ENCODE measurements at places on chromosomes 12 and 14.

DNA sequence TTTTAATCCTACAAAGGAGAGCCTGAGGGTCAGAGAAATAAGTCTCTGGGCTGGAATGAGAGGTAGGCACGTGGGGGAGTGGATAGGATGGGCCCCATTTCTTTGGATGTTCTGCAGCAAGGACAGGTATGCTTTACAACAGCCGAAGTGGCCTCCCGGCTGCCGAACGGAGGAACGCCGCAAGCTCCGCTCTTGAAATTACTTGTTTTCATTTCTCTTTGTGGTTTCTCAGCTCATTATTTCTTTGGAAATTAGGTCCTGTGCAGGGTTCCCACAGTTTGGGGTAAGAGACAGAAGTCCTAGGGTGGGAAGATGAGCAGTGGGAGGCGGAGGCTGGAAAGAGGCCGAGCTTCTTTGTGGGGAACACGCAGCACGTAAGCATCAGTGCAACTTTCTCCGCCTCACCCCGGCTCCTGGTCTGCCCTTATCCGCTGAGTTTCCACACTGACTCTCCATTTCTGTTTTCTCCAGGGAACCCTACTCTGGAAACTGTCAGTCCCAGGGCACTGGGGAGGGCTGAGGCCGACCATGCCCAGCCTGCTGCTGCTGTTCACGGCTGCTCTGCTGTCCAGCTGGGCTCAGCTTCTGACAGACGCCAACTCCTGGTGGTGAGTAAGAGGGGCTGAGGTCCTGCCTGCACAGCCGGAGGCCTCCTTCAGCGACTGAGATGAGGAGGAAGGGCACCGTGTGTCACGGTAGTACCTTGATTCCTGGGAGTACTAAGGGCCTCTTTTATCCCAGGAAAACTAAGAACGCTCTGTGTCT is 2.0 kb downstream of the WNT5B start:
- DNase-seq, result no peak

- no peak for DNase-seq
These were observed 29.0 kb upstream of the MED13L start for GRCh38 chr12:116306506-116306905.

DNA sequence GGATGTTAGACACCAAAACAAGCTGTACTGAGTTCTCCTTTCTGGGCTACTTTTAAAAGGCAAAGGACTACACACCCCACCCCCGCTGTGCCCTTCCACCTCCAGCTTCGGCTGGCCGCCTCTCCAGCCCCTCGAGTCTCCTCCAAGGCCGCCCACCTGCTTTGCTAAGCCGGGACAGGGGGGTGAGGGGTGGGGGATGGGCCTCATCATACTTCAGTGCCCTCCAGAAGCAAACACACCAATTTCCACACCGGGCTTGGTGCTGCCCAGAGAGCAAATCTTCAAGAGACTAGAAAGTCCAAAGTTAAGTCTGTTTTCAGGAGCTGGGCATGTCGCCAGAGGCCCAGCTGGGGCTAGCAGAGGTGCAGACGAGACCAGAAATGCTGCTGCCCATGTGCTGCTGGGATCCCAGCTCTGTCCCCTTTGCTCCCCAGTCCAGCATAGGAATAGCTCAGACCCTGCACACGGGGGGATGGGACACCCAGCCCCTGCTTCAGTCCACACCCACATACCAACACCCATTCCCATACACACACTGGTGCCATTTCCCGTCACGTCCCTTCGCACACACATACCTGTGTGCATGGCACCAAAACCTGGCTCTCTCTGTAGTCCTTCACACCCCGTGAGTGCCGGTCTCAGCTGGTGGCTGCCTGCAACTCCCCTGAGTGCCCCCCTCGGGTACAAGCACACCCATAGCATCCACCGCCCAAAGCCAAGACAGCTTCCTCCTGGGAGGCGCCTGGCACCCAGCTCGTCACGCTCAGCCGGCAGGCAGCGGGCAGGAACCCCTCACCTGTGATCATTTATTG is 1.0 kb downstream of the SLC6A12 start:
- no peak for DNase-seq

DNA sequence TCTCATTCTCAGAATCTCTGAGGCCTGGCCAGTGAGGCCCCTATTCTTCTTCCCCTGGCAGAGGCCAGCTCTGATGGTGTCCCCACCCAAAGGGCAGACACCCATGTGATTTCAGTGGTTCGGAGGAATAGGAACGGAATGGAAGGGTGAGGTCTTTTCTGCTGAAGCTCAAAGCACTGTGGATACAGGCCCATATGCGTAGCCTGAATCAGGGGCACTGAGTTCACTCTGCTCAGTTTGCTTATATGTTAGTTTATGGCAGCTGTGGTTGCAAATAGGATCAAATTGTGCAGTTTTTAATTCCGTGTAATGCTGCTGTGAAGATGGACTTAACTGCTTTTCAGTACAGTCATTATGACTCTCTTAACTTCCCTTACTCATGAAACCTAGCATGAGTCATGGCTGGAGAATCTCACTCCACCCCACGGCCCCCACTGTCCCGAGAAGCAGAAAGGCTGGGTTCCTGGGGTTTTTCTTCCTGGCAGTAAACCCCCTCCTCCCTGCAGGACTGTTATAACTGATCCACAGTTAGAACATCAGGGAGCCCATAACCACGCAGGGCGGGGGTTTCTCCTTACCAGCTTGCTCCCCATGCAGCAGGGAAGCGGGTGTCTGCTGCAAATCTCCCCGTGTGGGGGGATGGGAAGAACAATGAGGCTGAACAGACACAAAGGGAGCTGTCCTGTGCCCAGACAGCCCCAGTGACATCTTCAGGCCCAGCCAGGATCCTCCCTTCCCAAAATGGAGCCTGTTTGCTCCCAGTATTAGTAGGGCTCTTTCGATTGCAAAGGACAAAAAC is 122.7 kb downstream of the SLC38A6 start:
- DNase-seq, result no peak

DNA sequence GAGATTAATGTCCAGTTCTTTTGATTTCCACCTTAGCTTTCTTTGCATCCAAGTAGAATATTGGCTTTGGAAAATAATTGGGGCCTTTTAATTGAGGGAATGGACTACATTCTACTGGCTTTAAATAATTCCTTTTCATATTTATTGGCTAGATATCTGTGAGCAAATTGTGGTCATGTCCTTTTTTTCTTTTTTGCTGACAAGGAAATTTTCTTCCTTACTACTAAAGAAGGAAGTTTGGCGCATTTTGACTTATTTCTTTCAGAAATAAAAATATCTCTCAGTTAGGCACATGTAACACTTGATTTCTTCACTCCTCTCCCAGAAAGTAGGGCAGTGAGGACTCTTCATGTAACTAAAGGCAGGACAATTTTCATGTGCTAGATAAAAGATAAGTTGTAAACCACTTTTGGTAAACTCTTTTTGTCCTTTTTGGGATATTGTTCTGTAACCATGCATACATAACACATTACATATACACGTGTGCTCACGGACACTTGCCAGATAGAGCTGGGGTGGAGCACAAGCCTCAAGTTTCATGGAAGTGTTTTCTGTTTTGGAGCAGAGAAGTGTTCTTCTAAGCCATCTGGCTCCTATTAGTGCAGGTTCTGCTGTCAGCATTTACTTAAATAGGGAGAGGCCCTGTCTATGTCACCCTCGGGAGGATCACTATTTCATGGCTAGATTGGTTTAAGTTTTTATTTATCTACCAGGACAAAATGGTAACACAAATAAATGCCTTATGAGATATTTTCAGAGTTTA is 85.1 kb upstream of the LRIG3 start:
- DNase-seq, result no peak

DNA sequence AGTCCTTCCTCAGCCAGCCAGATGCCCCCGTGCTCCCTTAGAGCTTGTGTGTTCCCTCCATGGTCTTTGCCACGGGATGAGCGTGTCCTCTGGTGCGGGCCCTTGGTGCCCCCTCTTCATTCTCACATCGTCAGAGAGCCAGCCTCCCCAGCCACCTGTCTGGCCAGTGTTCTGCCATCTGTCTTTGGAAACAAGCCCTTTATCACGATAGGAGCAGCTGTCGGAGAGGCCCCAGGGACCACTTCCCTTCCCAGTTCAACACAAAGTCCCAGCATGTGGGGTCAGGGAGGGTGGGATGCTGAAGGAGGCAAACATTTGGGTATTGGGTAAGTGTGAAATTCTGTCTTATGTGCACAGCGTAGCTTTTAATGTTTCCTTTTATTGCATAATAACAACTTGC is 44.5 kb downstream of the DYNC1H1 start:
- DNase-seq, result no peak

DNA sequence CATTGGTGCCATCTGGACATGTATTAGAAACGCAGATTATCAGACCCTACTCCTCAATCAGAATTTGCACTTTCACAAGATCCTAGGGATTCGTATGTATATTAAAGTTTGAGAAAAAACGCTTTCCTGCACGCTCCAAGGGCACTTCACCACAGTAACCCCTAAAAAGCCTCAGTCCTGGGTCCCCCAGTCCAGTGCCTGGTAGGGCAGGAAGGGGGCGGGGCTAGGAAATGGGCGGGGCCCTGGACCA is 369 bp downstream of the DEPDC4 start:
- DNase-seq, result peak; percentile 97

- DNase-seq, result no peak
These were observed 436.7 kb downstream of the DAD1 start for GRCh38 chr14:22152161-22152870.

GRCh38 chr12:54134850-54135249 is 53.9 kb downstream of the SMUG1 start:
- DNase-seq, result no peak
